A375 (cell line): ENCODE measurements at places on chromosomes 13 and 19. TPM values are rescaled to one million over a fixed set of nuclear protein-coding genes. Genes with fewer than 3 reads are reported as not detected.

The MEX3D gene
- total RNA-seq = 19.7 and 20.0 TPM in 2 replicates

The GJB2 gene
- total RNA-seq = 0.24 TPM in 1 of 2 replicates, not detected in the other

The LAIR1 gene
- 0.32 TPM in 1 of 2 replicates, not detected in the other for total RNA-seq

The FGF22 gene
- total RNA-seq = 0.91 and 1.0 TPM in 2 replicates

The KCNRG gene
- total RNA-seq = 0.30 TPM in 1 of 2 replicates, not detected in the other
